ENCODE measurements at places on chromosomes 16 and 17. TPM values are rescaled to one million over a fixed set of nuclear protein-coding genes. Genes with fewer than 3 reads are reported as not detected.

The TMED6 gene
- total RNA-seq, result not detected

The KCNJ18 gene
- total RNA-seq, result not detected

The ARHGAP44 gene
- total RNA-seq, result 6.4 TPM

- DNase-seq, result no peak
Observed at GRCh38 chr17:19284005-19284959, 47.1 kb downstream of the EPN2 start.

GRCh38 chr17:35313875-35314409, 59.5 kb downstream of the SLFN11 start:
- DNase-seq, result no peak

DNA sequence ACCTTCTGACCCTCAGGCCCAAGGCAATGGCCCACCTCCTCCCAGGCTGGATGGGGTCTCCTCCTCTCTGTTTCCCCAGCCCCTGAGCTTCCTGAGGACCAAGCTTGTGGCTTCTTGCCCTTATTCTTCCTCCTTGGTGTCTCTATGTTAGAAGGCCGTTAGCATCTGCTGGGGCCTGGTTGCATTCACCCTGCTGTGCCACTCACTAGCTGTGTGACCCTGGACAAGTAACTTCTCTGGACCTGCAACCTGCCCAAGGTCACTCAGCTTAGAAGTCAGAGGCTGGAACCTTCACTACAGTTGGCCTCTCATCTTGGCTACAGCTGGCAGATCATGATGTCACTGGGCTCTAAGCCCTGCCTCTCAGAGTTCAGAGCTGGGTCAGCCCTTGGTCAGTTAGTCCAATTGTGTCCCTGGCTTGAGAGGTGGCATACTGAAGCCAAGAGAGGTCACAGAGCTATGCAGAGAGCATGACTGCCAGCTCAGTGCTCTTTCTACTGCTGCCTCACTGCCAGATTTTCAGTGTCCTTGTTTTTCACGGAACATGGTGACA, 3.0 kb downstream of the MT2A start:
- no peak for DNase-seq

- no peak for DNase-seq
Observed at GRCh38 chr17:14302091-14302430, 1.2 kb downstream of the HS3ST3B1 start.

GRCh38 chr17:4366327-4367063, at the start of gene UBE2G1:
Gene UBE2G1 (minus strand): TSS chr17:4366675. CDS start chr17:4366316, 359 bp downstream.
- peak; percentile 99 for DNase-seq

GRCh38 chr17:62967205-62967529, 1.1 kb downstream of the TANC2 start:
- no peak for DNase-seq

GRCh38 chr17:28173801-28174200, 131.3 kb downstream of the NLK start:
- no peak for DNase-seq

DNA sequence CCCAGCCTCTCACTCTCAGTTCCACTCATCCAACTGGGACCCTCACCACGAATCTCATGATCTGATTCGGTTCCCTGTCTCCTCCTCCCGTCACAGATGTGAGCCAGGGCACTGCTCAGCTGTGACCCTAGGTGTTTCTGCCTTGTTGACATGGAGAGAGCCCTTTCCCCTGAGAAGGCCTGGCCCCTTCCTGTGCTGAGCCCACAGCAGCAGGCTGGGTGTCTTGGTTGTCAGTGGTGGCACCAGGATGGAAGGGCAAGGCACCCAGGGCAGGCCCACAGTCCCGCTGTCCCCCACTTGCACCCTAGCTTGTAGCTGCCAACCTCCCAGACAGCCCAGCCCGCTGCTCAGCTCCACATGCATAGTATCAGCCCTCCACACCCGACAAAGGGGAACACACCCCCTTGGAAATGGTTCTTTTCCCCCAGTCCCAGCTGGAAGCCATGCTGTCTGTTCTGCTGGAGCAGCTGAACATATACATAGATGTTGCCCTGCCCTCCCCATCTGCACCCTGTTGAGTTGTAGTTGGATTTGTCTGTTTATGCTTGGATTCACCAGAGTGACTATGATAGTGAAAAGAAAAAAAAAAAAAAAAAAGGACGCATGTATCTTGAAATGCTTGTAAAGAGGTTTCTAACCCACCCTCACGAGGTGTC, 26.6 kb downstream of the STH start:
- no peak for DNase-seq

All from sigmoid colon (tissue), 7 donors.